T-helper 2 cell treated with Interferon-gamma antibody and Interleukin-4, amounts not matched to agents 100 ng/mL and 5 ng/mL, for 36 hours (primary cell): ENCODE measurements at places on chromosomes 7 and 10. TPM values are rescaled to one million over a fixed set of nuclear protein-coding genes. Genes with fewer than 3 reads are reported as not detected.

The ADAM22 gene
- 2.9 and 3.2 TPM in 2 replicates for total RNA-seq

The TACC2 gene
- not detected in 2 replicates for total RNA-seq

The ADRA2A gene
- total RNA-seq: not detected in 2 replicates

The PAPOLB gene
- not detected in 2 replicates for total RNA-seq

The PNLIPRP3 gene
- not detected in 2 replicates for total RNA-seq

The LIPN gene
- not detected in 2 replicates for total RNA-seq

The PCGF6 gene
- 12.6 and 13.6 TPM in 2 replicates for total RNA-seq

The GHRHR gene
- not detected in 2 replicates for total RNA-seq

The PIK3CG gene
- total RNA-seq: 35.5 and 36.8 TPM in 2 replicates

The LRRD1 gene
- 0.11 TPM in 1 of 2 replicates, not detected in the other for total RNA-seq
